Bronchial smooth muscle cell (primary cell): ENCODE measurements at places on chromosomes 6 and 20. TPM values are rescaled to one million over a fixed set of nuclear protein-coding genes. Genes with fewer than 3 reads are reported as not detected.

RIMS4 gene
- under 0.01 and 0.16 TPM in 2 replicates for total RNA-seq

HTR1E gene
- not detected in 2 replicates for total RNA-seq

CLPSL2 gene
- total RNA-seq, result not detected in 2 replicates

UCKL1 gene
- total RNA-seq, result 16.2 and 21.0 TPM in 2 replicates

CEP85L gene
- total RNA-seq, result 23.5 and 44.3 TPM in 2 replicates

NKAIN4 gene
- not detected in 2 replicates for total RNA-seq

MYLK4 gene
- total RNA-seq, result 0.32 and 0.52 TPM in 2 replicates

C20orf141 gene
- total RNA-seq, result 0.32 TPM in 1 of 2 replicates, not detected in the other

RIOK1 gene
- 17.2 and 20.3 TPM in 2 replicates for total RNA-seq

PRICKLE4 gene
- total RNA-seq, result 0.16 TPM in 1 of 2 replicates, not detected in the other

MCHR2 gene
- not detected in 2 replicates for total RNA-seq

VPS52 gene
- total RNA-seq, result 46.5 and 49.3 TPM in 2 replicates

ANGPT4 gene
- total RNA-seq, result not detected in 2 replicates

PRND gene
- not detected in 2 replicates for total RNA-seq

PTK7 gene
- 56.9 and 151 TPM in 2 replicates for total RNA-seq

KHDC1 gene
- total RNA-seq, result 4.6 and 6.0 TPM in 2 replicates

CCM2L gene
- not detected in 2 replicates for total RNA-seq

TRIM31 gene
- not detected in 2 replicates for total RNA-seq

LTA gene
- not detected in 2 replicates for total RNA-seq

ATP9A gene
- 38.3 and 64.9 TPM in 2 replicates for total RNA-seq

GDAP1L1 gene
- 0.17 TPM in 1 of 2 replicates, not detected in the other for total RNA-seq

BPIFA1 gene
- not detected in 2 replicates for total RNA-seq
